ENCODE measurements at places on chromosomes 4 and X.
A peak's percentile ranks its signal among the peaks of the same experiment; 100 is the strongest.

DNA sequence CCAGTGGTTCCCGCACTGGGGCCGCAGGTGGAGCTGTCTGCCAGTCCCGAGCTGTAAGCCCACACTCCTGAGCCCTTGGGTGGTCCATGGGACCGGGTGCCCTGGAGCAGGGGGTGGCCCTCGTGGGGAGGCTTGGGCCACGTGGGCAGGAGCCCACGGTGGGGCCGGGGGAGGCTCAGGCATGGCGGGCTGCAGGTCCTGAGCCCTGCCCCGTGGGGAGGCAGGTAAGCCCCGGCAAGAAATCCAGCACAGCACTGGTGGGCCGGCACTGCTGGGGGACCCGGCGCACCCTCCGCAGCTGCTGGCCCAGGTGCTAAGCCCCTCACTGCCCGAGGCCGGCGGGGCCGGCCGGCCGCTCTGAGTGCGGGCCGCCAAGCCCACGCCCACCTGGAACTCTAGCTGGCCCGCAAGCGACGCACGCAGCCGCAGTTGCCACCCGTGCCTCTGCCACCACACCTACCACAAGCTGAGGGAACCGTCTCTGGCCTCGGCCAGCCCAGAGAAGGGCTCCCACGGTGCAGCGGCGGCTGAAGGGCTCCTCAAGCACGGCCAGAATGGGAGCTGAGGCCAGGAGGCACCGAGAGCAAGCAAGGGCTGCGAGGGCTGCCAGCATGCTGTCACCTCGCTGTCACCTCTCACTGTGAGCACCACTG lies 2.0 kb upstream of the METAP1 start:
- no peak for DNase-seq

DNA sequence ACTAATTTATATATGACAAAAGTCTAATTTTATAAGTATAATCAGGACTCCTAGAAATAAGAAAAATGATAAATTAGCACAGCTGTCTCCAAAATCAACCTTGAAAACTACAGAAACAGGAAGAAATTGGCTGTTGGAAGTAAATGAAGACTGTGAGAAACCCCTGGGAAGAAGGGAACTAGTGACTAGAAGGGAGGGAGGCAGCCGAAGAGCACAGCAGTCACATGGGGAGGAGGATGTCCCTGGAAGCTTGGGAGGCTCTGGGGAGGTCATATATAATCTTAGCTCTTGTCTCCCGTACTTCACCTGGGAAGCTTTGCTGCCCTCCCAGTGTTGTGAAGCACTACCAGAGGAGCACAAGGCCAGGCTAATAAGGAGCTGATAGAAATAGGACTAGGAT lies 8.9 kb upstream of the TMA16 start:
- no peak for DNase-seq

DNA sequence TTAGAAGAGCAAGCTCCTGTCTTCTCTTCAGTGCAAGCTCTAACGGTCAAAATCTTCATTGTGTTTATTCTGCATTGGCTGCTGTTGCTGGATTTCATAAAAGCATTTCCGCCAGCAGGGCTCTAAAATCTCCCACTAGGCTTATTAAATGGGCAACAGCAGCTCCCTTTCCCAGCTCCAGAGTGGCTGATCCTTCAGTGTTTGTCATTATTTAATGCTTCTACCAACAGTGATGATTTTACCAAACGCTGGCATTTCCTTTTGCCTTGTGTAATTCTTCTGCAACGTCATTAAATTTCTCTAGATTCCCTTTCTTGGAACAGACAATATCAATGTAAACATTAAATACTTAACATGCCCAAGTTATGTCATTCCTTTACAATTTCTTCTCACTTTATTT lies 20.1 kb downstream of the SLC7A11 start:
- DNase-seq: peak; percentile 79

GRCh38 chr4:29619168-29619567 lies 1101.0 kb upstream of the PCDH7 start:
- DNase-seq: no peak

DNA sequence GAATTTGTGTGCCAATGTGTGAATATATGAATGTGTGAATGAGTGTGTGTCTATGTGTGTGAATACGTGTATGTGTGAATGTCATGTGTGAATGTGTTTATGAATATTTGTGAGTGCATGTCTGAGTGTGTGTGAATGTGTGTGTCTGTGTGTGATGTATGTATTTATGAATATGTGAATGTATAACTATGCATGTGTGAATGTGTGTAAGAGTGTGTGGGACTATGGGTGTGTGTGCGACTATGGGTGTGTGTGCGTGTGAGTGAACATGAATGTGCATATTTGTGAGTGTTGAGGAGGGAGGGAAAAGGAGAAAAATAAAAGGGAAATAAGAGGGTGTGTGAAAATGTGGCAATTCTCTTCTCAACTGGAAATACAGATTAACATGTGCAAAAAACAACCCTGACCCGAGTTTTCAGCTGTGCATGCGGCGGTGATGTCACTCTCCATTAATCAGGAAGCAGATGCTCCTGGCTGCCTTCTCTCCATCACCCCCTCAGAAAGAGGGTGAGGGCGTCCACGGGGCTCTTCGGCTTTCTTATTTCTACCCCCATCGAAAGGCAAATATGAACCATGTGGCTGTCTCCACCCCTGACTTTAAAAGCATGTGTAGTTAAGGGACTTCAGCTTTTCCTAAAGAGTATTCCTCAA lies 219.8 kb downstream of the MAML3 start:
- DNase-seq: no peak

Measured in endothelial cell of umbilical vein (primary cell).